ENCODE measurements at places on chromosomes 16 and 17.

DNA sequence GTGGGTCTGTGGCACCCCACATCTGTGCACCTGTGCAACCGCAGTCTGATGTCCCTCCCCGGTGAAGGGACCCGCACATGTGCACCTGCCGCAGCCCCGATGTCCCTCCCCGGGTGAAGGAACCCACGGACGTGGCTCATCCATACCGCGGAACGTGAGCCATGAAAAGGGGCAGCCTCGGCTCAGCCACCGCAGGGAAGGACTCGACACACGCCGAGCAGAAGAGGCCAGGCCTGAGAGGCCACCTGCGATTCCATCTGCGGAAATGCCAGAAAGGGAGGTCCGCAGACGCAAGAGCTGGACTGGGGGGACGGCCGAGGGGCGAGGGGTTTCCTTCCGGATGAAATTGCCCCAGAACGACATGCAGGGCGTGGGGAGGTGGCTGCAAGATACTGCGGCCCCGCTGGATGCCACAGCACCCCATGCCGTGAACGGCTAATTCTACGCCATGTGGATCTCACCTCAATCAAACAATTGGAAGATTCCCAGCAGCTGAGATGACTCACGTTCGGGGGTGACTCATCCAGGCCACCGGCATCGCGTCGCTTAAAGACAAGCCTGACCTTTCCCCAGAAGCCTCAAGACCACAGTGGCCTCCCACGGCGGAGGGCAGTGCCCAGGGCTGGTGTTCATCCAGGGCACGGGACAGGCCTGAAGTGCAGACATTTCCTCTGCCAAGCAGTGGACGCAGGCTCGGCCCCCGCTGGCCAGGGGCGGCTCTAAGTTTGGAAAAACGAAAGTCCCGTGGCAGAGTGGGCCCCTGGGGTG, 21.0 kb downstream of the SOX8 start:
- no peak for DNase-seq

- DNase-seq, result no peak
Observed at GRCh38 chr17:69503711-69504110, 89.2 kb downstream of the MAP2K6 start.

- no peak for DNase-seq
Observed at GRCh38 chr16:85353839-85354685, 241.8 kb upstream of the CIBAR2 start.

DNA sequence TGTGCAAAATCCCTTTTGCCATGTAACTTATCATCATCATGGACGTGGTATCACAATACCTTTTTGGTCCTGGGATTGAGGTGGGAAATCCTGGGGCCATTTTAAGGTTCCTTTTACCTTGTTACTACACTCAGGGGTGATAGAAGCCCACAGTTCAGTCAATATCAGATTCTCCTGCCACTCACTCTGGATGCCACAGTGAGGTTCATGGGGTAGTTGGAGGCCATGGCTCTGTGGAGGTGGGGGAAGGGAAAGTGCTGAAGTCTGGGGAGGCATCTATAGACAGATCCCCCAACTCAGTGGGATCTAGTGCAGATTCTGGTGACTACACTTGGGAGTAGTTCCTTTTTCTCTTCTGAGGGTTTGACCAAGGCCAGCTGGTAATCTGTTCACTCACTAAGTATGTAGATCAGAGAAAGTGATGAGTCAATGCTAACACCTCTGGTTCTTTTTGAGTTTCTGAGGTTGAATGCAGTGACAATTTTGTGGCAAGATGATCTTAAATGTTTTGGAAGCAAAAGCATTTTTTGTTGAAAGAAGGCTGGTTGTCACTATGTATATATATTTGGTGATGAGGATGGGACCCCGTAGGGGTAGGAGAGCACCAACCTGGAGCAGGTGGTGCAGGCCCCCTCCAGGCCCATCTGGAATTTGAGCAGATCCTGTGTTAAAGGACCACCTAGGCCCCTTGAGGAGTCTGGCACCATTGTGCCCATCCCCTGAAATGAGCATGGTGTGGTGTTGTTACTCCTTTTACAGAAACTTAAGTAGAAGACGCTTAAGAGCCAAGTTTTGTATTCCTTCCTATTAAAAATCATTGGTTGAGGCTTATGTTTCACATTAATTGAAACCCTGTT, 18.8 kb upstream of the IRF8 start:
- no peak for DNase-seq

- no peak for DNase-seq
Observed at GRCh38 chr16:68689921-68690320, 44.8 kb downstream of the CDH3 start.

GRCh38 chr17:71710816-71711215, 410.0 kb upstream of the SOX9 start:
- DNase-seq, result no peak

- DNase-seq, result no peak
Observed at GRCh38 chr16:72797621-72798020, 250.3 kb downstream of the ZFHX3 start.

DNA sequence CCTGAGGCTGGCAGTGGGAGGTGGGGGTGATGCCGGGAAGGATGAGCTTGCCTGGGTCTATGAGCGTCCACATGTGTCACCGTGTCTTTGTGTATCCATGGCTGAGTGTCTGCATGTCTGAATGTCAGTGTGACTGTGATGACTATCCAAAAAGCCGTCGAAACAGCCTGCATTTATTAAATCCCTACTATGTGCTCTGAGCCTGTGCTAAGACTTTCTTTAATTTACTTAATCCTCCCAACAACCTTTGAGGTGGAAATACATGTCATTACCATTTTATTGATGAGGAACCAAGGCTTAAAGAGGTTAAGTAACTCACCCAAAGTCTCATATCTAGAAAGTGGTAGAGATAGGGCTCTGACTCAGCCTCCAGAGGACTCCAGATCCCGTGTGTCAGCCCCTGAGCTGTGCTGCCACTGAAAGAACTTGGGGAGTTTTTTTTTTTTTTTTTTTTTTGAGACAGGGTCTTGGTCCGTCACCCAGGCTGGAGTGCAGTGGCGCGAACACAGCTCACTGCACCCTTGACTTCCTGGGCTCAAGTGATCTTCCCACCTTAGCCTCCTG, 20.0 kb downstream of the ARHGAP23 start:
- no peak for DNase-seq

DNA sequence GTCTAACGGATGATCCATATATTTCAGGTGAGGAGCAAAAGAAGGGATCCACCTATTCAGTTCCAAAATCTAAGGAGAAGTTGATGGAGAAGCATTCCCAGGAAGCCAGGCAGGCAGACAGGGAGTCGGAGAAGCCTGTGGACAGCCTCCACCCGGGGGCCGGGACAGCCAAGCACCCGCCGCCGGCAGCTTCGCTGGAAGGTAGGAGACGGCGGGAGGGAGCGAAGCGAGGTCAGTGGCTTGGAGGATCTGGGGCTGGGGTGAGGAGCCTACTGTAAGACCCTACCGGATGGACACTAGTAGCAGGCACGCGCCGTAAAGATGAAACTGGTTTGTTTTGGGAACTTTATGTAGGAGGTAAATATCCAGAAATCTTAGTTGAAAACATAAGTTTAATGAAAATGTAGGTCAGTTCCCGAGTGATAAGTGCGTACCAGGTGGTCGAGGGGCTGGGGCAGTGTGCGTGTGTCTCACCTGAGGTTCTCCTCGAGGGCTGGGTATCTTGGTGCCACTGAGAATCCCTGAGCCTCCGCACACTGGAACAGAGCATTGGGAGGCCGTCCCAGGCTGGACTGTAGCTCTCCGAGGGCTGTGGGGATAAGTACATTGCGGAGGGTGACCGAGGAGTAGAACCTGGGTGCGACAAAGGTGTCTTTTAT, 714 bp downstream of the SPATA33 start:
- DNase-seq, result no peak

DNA sequence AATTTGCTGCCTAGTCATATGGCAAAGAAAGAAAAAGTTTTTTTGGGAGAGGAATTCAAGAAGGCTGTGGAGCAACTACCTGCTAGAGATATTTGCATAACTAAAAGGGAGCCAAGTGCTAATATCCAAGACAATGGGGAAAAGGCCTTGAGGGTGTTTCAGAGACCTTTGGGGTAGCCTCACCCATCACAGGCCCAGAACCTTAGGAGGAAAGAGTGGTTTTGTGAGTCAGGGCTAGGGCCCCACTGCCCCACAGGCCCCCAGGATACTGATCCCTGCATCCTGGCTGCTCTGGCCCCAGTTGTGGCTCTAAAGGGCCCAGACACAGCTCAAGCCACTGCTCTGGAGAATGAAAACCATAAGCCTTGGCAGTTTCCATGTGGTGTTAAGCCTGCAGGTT, 41.9 kb upstream of the SDK2 start:
- no peak for DNase-seq

- DNase-seq, result no peak
Observed at GRCh38 chr16:67663151-67663876, 2.6 kb downstream of the PARD6A start.

DNA sequence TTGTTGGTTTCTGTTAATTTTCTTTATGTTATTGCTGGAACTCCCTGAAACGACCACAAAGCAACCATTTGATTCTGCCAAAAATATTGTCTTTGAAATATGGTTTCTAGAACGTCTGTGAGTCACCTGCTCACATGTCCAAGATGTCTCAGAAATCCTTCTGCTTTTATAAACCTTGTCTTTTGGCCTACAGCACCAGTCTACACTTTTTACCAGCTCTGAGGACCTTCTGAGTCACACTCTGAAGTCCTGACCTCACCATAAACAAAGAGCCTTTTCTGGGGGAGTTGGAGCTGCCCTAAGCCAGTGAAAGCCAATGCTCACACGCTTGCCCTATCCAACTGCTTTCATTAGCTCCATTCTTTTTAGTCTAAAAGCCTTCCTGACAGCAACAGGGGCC, 55.5 kb downstream of the GRIN2A start:
- no peak for DNase-seq

DNA sequence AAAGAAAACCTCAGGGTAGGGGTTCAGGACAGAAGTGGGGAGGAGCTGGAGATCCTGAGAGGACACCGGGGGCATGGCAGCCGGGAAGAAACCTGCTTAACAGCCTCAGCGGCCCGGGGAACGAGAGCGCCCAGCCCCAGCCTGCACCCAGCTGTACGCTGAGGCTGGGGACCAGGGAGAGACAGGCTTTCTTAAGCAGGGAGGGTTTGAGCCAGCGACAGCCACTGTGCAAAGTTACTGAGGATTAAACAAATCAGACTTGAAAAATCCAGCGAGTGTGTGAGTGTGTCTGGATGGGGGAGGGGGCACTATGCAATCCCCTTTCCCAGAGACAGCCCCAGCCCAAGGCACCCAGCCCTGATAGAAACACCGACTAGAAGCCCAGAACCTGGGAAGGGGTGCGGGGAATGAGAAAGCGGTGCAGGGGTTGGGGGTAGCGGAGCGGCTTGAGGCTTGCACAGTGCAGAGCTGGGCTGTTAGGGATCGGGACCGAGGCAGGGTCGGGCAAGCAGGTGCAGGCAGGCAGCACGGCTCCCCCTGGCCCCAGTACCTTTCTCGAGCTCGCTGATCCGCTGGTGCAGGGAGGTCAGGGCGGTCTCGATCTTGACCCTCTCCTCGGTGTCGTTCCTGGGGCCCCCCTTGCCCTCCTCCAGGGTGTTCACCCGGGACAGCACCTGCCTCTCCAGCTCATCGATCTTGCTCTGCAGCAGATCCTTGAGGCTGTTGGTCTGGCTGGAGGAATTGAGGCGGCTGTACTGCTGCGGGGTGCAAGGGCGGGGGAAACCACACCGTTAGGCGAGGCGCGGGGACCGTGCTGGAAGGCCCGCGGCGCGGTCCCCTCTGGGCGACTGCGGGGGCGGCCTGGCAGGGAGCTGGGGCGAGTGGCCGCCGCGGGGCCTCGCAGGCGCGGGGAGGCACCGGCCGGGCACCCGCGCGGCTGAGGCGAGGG, 1.2 kb downstream of the NPTX1 start:
- no peak for DNase-seq

GRCh38 chr17:8401107-8401506, 3.5 kb upstream of the RNF222 start:
- no peak for DNase-seq

DNA sequence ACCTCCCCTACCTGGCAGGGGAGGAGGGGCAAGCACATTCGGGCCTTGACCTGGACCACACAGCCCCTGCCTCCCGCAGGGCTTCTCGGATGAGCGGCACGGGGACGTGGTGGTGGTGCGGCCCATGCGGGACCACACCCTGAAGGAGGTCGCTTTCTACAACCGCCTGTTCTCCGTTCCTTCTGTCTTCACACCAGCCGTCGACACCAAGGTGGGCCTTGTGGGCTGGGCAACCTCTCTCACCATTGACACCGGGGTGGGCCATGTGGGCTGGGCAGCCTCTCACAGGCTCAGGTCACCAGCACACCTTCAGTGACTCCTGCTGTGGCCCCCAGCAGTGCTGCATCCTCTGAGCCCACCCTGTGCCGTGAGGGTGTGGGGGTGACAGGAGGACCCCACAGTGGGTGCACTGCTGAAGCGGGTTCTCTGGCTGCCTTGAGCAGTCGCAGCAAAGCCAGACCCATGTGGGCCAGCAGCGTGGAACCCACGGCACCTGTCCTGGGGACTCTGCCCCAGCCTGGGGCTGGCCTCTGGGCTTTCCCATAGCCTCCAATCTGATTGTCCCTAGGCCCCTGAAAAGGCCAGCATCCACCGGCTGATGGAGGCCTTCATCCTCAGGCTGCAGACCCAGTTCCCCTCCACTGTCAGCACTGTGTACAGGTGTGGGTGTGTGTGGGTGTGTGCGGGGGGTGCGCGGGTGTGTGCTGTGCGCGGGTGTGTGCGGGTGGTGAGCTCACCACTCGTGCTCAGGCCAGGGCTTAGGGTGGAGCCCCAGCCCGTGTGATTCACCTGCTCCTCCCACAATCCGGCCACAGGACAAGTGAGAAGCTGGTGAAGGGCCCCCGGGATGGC, 7.5 kb downstream of the CTU2 start:
- DNase-seq, result no peak

- no peak for DNase-seq
Observed at GRCh38 chr17:59167571-59168001, 12.0 kb downstream of the PRR11 start.

GRCh38 chr17:75848523-75849278, 4.5 kb upstream of the UNC13D start:
- DNase-seq, result peak; percentile 20

GRCh38 chr17:58233543-58233942, 4.8 kb upstream of the LPO start:
- DNase-seq, result no peak

DNA sequence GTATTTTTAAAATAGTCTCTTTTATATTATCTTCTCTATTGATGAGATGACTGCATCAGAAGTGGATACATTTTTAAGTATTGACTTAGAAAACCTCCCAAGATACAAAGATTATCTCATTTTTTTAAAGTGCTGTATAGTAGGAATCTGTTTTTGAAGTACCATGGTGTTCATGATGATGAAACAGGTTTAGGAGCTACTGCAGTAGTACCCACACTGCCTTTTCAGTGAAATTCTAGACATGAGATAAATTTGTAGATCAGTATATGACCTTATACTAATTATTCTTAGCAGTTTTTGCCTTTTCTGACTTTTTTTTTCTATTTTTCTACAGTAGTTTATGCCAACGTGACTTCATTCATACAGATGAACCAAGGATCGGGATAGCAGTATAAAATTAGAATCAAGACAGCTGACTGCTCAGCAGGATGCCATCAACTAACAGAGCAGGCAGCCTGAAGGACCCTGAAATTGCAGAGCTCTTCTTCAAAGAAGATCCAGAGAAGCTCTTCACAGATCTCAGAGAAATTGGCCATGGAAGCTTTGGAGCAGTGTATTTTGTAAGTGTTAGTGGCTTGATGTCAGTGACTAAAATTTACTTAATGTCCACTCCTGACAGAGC, 61.1 kb downstream of the TAOK1 start:
- DNase-seq, result no peak
